HFF-Myc (cell line): ENCODE measurements at places on chromosomes 6 and 20.

- no peak for DNase-seq
Observed at GRCh38 chr6:156957931-156958547, 180.9 kb downstream of the ARID1B start.

GRCh38 chr6:112251171-112251875 is 3.0 kb downstream of the LAMA4 start:
- DNase-seq = no peak

GRCh38 chr20:10408108-10408813 is 25.8 kb downstream of the MKKS start:
- DNase-seq = no peak

DNA sequence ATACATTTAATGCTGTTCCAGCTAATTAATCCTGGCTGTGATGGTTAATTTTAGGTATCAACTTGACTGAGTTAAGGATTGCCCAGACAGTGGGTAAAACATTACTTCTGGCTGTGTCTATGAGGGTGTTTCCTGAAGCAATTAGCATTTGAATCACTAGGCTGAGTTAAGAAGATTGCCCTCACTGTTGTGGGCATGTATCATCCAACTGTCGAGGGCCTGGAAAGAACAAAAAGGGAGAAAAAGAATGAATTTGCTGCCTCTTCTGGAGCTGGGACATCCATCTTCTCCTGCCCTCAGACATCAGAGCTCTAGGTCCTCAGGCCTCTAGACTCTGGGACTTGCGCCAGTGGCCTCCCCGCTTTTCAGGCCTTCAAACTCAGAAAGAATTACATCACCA is 34.3 kb downstream of the SDHAF4 start:
- DNase-seq = no peak

DNA sequence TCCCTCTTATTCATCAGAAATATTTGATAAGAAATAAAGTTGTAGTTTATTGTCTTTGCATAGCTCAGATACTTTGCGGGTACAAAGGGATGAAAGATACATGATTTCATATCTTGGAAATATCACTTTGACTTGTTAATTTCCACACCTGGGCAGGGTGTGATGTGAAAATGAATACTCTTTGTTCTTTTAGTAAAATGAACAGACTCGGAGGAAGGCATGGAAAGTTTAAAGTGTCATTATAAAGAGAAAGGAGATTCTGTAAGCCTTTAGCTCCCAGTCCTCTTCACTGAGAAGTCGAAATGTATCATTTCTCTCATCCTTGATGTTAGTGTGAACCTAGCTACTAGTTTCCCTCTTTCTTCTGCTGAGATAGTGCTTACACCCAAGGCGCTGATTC is 36.7 kb upstream of the AKIRIN2 start:
- no peak for DNase-seq

- DNase-seq = no peak
Observed at GRCh38 chr6:79954849-79955248, 7.5 kb upstream of the ELOVL4 start.

DNA sequence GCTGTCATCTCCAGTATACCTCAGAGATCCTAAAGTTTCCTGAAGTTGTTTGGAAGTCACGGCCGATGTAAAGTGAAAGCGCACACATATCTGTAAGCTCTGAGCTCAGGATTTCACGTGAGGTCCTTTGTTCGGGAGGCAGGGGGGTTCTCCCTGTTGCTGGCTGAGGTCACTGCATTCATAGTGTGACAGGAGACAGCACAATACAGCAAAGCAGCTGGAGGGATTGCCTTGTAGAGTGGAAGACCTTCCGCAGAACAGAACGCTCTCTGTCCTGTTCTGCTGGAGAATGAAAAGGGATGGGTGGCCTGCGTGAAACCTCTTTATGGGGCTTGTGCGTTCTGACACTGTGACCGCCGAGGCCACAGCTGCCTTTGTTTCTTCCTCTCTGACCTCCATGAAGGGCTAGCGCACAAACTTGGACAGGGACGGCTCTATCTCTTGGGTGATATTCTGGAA is 13.4 kb upstream of the SERPINB1 start:
- no peak for DNase-seq

GRCh38 chr6:31737991-31738979 is 1.5 kb upstream of the MSH5 start:
- peak; percentile 78 for DNase-seq

GRCh38 chr20:25563362-25563761 is 22.0 kb downstream of the NINL start:
- no peak for DNase-seq

GRCh38 chr20:46159101-46159897 is 41.2 kb downstream of the CD40 start:
- DNase-seq = no peak

DNA sequence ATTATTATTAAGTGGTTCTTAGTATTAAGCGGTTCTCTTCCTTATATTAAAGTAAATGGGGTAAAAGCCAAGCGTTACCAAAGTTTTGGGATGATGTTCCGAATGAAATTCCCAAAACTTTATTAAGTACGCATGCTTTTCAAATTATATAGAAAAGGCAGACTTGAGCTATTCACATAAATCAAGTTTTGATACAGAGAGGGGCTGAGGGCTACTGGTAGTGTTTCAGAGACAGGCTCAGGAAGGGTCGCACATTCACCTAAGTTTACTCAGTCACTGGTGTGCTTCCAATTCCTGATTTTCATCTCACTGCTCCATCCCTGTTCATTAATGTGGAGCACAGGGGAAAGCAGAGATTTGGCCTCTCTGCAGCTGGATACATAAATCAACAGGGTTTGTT is 652.2 kb downstream of the QKI start:
- no peak for DNase-seq

DNA sequence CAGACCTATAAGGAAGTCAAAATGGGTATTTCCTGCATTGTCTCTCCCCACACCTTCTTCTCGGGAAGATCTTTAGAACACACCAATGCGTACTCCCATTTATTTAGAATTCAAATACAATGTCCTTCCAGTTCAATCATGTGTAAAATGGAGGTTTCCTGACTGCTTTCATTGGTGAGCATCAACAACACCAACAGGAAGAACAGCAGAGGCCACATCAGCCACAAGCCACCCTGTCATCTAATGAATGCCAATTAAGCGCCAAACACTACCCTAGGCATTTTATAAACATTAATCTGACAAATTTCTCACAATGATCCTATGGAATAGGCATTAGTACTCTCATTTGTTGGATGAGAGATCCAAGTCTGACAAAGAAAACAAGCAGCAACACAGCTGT is 68.4 kb upstream of the SMLR1 start:
- no peak for DNase-seq

DNA sequence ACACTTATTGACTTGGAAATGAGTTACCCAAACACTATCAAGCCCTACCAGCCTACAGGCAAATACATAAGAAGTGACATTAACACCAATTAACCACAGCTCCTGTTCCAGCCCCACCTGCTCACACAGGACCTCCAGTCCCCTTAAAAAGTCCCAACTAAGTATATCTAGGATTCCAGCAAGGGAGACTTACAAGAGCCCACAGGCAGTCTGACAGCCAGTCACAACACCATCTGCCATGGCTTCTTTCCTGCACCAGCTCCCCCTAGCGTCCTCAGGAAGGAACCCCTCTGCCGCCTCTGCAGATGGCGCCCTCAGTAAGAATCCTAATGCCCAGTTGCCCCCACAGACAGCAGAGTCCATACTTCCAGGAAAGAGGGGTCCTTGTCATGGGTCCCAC is 122.1 kb downstream of the HIVEP2 start:
- no peak for DNase-seq

GRCh38 chr6:125220712-125221111 is 67.1 kb downstream of the TPD52L1 start:
- no peak for DNase-seq

- no peak for DNase-seq
Observed at GRCh38 chr6:42440027-42440426, 11.7 kb downstream of the TRERF1 start.

DNA sequence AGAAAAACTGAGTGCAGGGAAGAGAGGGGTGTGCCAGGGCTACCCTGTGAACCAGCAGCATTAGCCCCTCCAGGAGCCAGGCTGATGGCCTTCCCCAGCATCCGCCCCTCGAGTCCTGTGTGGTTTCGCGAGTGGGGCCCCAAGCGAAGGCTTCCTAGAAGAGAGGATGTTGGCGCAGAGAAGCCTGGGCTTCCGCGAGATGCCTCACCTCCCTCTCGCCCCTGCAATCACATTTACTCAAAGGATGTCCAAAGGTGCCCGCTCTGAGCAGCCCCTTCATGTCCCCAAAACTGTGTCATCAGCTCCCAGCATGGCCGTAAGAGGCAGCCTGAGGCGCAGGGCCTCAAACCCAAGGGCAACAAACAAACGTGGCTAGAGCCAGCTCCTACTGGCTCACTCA is 111.7 kb downstream of the PREX1 start:
- DNase-seq = no peak

DNA sequence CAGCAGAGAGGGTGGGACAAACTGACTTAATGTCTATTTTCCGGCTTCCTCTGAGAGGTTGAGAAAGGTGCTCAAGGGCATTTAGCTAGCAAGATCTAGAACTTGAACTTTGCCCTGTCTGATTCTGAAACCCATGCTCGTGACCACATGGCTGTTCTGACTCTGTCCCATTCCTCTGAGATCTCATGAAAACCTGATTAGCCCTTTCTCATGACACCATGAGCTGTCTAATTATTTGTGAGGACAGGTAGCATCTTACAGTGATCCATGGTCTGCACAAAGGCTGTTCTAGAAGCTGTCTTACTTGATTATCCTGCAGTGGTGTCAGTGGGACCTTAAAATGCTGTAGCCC is 89.6 kb upstream of the TOX2 start:
- DNase-seq = no peak

- DNase-seq = no peak
Observed at GRCh38 chr6:15969236-15969778, 159.6 kb upstream of the MYLIP start.

DNA sequence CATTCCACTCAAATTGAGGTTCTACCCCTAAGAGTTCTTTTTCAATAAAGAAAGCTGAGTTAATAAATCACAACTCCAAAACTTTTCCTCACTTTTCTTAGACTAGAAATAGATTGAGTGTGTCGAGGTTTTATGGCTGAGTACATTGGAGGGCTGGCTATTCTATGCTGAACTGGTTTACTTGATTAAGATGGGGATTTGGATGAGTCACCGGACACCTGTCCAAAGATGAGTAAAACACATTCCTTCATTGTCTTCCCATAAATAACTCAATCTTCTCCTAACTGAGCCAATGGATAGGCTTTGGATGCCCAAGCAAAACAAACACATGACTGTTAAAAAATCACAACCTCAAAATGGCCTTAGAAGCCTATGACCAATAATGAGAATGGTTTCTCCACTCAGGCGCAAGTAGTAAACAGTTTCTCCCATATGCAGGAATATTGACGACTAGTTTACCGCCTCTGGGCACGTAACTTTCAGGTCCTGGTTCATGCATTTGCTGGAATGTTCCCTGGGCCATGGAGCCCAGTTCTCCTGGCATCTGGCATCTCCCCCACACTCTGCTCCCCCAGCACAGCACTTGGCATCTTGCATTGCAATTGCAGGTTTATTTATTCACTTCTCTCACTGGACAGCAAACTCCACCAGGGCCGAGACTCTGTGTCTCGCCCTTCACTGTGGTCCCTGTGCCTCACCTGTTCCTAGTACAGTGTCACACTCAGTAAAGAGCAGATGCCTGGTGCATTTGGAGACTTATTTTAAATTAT is 43.9 kb downstream of the BCAS1 start:
- no peak for DNase-seq

- no peak for DNase-seq
Observed at GRCh38 chr6:5557506-5557905, 296.2 kb downstream of the FARS2 start.

DNA sequence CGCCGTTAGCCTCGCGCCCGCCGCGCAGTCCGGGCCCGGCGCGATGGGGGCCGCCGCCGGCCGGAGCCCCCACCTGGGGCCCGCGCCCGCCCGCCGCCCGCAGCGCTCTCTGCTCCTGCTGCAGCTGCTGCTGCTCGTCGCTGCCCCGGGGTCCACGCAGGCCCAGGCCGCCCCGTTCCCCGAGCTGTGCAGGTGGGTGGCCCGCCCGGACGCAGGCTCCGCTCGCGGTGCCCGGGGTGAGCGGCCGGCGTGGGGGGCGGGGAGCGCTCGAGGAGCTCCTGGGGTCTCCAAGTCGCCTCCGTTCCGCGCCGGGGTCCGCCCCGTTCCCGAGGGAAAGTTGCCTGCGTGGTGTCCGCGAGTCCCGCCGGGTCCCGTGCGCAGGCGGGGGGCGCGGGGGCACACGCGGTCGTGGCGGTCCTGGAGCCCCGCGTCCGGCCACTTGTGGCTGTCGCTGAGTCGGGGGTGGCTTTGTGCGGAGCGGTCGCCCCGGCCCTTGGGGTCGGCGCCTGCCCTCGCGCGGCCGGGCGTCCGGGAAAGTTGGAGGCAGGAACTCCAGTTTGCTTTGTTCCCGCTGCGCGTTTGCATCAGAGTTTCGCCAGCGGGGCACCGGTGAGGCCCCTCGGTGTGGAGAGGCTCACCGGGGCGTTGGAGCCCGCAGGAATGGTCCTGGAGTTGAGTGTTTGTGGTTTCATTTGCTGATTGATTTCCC is 476 bp downstream of the IGF2R start:
- DNase-seq = no peak

DNA sequence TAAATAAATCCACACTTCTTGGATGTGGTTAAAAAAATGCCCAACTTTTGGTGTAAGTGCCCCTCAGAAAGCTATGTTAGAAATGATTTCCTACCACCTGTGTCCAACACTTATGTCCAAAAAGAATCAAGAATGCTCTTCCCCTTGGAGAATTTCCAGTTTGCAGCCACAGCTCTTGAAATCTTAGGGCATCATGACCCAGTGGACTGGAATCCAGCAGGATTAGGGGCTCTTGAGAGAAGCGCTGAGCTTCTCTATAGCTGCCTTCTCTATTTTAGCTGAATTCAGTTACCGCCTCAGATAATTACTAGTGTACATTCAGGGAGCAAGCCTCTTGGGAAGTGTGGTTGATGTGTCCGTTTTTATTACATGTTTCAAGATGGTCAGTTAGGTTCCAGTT is 2.5 kb downstream of the PHACTR1 start:
- DNase-seq = no peak

DNA sequence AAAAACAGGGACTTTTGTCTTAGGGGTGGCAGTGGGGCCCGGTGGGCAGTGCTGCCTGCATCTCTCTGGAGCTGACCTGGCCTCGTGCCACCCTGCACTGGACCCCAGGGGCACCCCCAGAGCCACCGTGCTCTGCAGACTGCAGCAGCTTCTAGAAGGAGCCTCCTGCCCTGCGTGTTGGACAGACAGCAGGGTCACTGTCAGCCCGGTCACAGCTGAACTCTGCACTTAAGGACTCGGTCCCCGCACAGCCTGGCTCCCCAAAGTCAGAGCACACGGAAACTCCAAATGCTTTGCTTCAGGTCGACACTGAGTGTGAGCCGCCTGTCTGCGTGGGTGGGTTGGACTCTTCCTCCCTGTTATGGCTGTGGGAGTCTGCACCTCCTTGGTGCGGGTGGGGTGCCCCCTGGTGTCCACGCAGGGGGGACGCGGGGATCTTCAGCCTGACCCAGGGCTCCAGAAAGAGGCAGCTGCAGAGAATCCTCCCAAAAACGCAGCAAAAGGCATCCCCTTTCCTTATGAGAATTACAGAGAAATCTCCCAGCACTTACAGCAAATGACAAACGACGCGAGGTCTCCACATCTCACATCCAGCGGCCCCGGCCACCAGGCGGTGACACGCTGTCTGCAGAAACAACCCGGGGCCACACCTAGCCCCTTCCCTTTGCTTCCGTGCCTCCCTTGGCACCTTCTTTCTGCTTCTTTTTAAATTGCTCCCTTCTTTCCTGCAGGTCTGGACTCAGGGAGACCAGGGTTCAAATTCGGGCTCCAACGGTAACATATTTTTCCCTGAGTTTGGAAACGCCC is 36.3 kb upstream of the DACT2 start:
- no peak for DNase-seq

GRCh38 chr20:14773486-14773885 is 436.1 kb upstream of the FLRT3 start:
- DNase-seq = no peak

GRCh38 chr6:142679907-142680700 is 264.9 kb downstream of the HIVEP2 start:
- no peak for DNase-seq
